ENCODE measurements at places on chromosomes 4 and X. TPM values are rescaled to one million over a fixed set of nuclear protein-coding genes. Genes with fewer than 3 reads are reported as not detected.

Gene NR3C2
- 16.1 TPM for total RNA-seq

Gene ADAM29
- not detected for total RNA-seq

Gene REELD1
- total RNA-seq = not detected

GRCh38 chrX:2147928-2148327, 352.8 kb downstream of the DHRSX start:
- H3K27ac ChIP-seq = no peak overlapping the region
- H3K4me3 ChIP-seq = no peak overlapping the region
- H3K4me1 ChIP-seq = no peaks in the 10 kb centered on the region
- DNase-seq = no peak
- H3K27me3 ChIP-seq = no peaks in the 10 kb centered on the region
- no peaks in the 10 kb centered on the region for H3K36me3 ChIP-seq

GRCh38 chr4:55546756-55547465, at the start of gene CLOCK:
Gene CLOCK (minus strand): TSS chr4:55546909. CDS start chr4:55482785, 64,124 bp downstream.
- peaks cover 24% of the 10 kb centered on the region for H3K4me1 ChIP-seq
- peak within 1 kb of the TSS; percentile 82 for H3K4me3 ChIP-seq
- peak; percentile 87 for DNase-seq
- H3K27me3 ChIP-seq = no peaks in the 10 kb centered on the region

Data from CD4-positive, CD25-positive, alpha-beta regulatory T cell (primary cell).